ENCODE measurements at places on chromosomes 1 and 21.

- DNase-seq: no peak
Measured at GRCh38 chr21:19540287-19540686, 1136.7 kb upstream of the TMPRSS15 start.

- DNase-seq: no peak
Measured at GRCh38 chr1:72064196-72065075, 217.9 kb downstream of the NEGR1 start.

- DNase-seq: no peak
Measured at GRCh38 chr1:99062192-99062591, 57.5 kb upstream of the PLPPR5 start.

GRCh38 chr21:42278451-42279149 lies 36.6 kb downstream of the TFF3 start:
- no peak for DNase-seq
